GM23248 (cell line): ENCODE measurements at places on chromosomes 5 and 9.

GRCh38 chr9:17090041-17090440, 44.8 kb upstream of the CNTLN start:
- DNase-seq, result no peak

- DNase-seq, result no peak
These were observed 68.5 kb downstream of the FRMD3 start for GRCh38 chr9:83469722-83470121.

DNA sequence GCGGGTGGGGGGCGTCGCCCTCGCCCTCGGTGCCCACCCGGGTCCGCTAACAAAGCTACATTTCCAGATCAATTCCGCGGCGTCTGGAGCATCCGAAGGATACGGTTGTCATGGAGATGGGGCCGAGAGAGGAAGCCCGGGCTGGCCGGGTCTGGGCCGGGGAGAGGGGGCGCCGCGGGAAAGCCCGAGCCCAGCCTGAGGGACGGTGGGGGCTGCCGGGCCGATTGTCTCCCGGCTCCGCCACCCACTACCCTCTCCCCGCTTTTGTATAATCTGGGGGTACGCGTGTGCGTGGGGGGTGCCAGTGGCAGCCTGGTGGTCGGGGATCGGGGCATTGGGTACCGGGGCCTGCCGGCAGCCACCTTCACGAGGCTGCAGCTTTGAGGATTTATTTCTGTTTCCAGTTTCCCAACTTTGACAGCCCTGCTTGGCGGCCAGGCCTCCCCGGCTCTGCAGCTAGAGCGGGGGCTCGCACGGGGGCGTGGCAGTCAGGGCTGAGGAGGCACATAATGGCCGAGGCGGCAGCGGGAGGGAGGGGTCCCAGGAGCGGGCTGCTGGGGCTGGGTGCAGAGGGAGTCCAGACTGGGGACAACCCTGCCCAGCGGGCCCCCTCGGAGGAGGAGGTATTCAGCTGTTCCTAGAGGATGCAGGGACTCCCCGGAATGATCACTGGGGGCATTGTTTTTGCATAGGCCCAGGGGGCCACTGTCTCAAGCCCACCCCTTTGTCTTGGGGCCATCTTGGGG, 626 bp downstream of the PSD2 start:
- no peak for DNase-seq

DNA sequence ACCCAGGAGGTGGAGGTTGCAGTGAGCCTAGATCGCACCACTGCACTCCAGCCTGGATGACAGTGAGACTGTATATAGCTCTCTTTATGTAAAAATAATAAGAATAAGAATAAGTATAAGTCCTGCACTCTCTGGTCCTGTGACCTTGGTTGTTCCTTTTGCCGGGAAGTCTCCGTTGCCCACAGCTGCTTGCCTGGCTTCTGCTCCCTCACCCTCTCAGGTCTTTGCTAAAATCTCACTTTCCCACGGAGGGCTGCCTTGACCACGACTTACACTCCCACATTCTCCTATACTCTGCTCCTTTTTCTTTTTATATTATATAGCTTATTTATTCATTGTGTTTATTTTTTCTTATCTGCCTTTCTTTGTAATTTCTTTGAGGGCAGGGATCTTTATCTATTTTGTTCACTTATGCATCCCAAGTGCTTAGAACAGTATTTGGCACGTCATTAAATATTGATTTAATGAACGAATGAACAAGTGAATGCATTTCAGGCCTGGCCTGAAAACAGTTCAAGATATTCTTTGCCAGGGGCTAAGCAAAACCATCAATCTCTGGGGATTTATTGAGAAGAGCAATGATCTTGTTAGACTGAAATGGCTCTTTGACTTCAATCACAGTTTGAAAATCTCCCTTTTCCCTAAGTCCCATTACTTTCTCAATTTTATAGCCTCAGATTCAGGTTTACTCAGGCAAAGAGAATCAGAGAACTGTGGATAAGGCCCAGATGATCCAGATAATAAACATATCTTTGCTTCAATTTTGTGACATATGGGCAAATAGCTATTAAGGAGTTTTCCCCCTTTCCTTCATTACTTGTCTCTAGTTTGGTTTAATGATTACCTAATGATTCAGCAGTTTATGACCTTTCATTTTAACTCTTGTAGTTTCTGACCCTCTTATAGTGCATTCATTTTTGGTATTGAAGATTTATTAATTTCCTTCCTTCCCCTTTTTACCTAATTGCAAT, 60.8 kb upstream of the TMC1 start:
- no peak for DNase-seq

DNA sequence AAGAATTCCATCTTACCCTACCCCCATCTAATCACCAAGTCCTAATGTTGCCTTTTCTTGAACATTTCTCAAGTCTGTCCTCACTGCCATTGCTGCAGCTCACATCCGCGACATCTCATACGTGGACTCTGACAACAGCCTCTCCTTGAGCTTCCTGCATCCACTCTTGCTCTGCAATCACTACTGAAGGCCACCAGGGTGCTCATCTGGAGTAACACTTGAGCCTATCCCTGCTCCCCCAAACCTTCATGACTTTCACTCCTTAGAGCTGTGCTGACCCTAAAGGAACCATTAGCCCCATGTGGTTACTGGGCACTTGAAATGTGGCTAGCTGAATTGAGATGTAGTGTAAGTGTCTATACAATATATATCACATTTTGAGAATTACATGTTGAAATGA, 46.4 kb upstream of the CTXN3 start:
- DNase-seq, result no peak

DNA sequence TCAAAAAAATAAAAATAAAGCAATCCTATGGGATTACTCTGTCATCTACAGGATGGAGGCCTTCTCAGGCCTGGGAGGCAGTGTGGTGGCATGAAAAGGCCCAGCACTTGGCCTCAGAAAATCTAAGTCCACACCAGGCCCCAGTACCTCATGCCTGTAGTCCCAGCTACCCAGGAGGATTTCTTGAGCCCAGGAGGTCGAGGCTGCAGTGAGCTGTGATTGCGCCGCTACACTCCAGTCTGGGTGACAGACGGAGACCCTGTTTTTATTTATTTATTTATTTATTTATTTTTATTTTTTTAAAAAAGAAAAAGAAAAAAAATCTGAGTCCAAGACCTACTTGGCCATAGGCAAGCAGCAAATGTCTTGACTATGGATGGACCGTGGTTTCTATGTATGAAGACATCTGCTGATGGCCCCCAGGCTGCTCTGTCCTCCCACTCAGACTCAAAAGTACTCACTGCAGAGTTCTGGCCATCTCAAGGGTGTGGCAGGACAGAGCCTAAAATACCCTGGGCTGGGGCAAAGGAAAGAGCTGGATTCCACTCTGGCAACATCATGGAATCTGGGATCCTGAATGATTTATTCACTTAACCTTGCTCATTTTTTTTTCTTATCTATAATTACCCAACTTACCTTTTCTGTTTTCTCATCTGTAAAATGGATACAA, 55.0 kb downstream of the ARHGEF37 start:
- DNase-seq, result peak; percentile 10

DNA sequence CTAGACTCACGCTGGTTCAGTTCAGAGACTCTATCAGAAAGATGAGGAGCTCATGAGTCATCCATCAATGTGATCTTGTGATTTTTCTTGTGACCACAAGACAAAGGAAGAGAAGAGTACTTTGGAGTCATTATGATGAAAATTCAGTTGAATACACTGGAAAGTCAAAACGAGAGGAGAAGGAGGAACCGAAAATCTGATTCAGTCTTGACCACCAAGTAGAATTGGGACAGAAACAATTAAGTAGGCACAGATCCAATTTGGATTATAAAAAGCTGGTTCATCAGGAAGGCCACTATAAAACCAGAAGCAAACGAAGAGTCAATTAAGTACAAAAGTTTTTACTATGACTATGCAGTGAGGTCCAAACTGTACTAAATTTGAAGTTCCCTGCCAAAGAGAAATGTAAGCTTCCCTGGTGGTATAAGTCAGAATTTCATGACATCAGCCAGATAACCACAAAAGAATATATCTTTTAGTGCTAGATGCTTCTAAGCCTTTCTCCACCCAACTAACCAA, 90.9 kb downstream of the THBS4 start:
- DNase-seq, result peak; percentile 75

GRCh38 chr9:14313378-14313940, 482 bp downstream of the NFIB start:
- DNase-seq, result peak; percentile 61

DNA sequence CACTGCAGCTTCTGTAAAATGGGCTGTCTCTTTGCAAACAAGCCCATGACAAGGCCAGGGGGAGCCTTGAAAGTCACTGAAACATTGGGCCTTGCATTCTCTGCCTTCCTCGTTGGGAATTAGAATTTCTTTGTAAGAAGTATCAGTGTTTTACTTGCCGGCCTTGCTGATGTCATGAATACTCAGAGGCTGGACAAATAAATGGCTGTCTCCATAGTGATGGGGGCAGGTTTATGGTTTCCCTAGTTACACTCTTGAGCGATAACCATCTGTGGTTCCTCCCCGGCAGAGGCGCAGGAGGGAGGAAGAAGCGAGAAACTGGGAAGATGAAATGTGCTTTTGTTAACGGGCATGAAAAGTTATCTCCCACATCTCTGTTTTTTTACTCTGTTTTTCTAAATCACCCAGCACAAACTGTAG, 272.7 kb upstream of the PANK3 start:
- no peak for DNase-seq

- peak; percentile 99 for DNase-seq
These were observed at the start of gene ZNF367 for GRCh38 chr9:96418083-96418919. Gene ZNF367 (minus strand): TSS chr9:96418370. CDS start chr9:96418032, 338 bp downstream.

DNA sequence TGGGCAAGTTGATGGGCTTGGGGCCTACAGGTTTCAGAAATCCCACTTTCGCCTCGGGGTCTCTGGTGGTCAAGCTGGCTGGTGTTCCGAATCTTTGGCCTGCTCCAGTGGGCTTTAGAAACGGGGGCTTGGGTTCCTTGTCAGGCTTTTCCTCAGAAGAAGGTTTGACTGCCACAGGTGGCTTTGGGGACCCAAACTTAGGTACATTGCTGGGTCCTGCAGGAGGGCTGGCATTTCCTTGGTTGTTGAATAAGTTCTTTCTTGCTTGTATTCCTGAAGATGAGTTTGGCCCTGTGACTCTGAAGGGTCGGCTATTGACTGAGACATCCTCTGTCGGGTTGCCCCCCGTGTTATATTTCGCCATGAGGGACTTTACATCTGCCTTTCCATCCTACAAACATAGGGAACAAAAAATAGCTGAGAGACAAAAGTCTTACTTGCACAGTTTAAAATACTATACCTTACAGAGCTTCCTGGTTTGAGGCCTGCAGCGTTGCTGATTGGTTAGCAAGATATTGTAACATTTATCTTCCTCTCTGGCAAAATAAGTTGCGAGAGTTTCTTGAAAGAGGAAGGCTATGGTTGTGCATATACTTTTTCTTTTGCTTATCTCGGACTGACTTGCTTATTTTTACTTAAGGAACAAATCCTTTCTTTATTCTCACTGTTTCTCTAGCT, 16.6 kb downstream of the FYB1 start:
- DNase-seq, result no peak

DNA sequence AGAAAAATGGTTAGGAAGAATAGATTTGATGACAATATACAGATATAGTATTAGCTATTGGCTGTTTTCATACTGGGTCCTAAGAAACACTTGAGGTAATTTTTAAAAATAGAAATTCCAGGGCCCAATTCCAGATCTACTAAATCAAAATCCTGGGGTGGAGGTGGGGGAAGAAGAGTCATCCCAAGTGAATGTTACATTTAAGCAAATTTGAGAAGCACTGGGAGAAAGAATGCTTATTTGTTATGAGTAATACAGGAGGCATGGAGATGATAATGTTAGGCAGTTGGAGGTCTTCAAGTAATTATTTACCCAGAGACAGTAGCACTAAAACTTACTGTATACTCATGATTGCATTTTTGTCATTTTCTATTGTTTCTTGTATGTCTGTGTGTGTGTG, 93.0 kb upstream of the DAB2 start:
- peak; percentile 90 for DNase-seq

- peak; percentile 58 for DNase-seq
These were observed 105.3 kb downstream of the UBE2R2 start for GRCh38 chr9:33921967-33922895.

DNA sequence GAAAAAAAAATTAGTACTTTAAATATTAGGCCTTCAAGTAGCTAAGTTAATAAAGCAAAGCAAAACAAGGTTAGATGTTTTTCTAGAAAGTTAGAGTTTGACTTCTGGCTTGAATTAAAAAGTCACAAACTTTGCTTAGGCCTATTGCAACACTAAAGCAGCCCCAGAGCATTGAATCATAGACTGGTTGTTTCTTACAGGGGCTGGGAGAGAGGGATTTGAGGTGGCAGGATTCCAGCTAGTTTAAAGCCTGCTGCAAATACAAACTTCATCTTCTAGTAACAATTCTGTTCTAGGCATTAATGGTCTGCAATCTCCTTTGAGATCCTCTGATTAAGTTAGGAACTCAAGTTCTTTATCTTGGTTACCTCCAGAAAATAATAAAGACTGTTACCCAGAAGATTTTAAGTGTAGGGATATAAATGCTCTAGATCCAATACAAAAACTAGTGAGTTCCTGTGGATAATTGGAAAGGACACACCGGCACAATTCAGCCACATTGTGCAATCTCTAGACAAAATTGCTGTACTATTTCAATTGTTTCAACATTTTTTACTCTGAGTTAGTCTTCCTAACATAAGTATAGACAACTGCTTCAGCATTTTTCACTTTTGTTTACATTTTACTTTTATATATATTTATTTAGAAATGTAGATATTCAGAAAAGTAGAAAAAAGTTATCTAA, 12.6 kb downstream of the OR13C5 start:
- DNase-seq, result peak; percentile 77

GRCh38 chr9:112624711-112625707, 92.9 kb downstream of the INIP start:
- DNase-seq, result peak; percentile 13

GRCh38 chr5:59760785-59761348, 132.7 kb downstream of the PDE4D start:
- peak; percentile 84 for DNase-seq

DNA sequence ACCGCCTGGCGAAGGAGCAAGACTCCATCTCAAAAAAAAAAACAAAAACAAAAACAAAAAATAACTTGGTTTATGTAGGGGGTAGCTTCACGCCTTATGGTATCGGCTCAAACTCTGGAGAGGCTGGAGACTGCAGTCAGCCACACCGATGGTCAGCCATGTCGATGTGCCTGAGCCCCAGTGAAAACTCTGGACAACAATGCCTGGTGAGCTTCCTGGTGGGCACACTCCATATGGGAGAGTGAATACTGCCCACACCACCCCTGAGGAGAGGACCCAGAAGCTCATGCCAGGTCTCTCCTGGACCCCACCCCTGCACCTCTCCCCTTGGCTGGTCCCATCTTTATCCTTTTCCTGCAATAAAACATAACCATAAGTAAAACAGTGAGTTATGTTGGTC, 19.6 kb downstream of the IPPK start:
- DNase-seq, result no peak

- no peak for DNase-seq
These were observed 1105.8 kb upstream of the SEMA6A start for GRCh38 chr5:117680426-117680825.

DNA sequence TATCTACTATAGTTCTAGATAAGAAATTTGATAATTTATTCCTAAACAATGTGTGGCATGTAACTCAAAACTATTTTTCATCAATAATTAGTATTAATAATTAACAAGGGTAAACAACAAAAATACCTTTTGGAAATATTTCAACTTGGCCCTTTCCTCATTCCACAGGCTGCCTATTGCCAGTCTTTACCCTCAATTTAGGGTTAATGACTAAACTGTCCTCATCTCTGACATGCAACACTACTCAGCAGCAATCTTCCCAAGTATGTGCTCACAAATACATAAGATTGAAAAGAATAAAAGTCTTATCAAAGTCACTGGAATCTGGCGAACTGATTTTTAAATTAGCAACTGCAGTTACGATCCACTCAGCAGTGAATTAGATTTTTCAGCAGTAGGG, 153.6 kb downstream of the GLIS3 start:
- DNase-seq, result no peak
